ENCODE measurements at places on chromosomes 6 and 20.

- no peak for DNase-seq
Measured at GRCh38 chr20:58987790-58988564, 6.9 kb downstream of the NELFCD start.

- no peak for DNase-seq
Measured at GRCh38 chr6:105875974-105876640, 210.0 kb upstream of the PRDM1 start.

GRCh38 chr6:129513471-129513870 is 196.5 kb downstream of the ARHGAP18 start:
- DNase-seq: no peak

- no peak for DNase-seq
Measured at GRCh38 chr20:1463971-1464570, 2.6 kb downstream of the NSFL1C start.

All from GM04504 (cell line).